ENCODE measurements at places on chromosomes 11 and 22.

DNA sequence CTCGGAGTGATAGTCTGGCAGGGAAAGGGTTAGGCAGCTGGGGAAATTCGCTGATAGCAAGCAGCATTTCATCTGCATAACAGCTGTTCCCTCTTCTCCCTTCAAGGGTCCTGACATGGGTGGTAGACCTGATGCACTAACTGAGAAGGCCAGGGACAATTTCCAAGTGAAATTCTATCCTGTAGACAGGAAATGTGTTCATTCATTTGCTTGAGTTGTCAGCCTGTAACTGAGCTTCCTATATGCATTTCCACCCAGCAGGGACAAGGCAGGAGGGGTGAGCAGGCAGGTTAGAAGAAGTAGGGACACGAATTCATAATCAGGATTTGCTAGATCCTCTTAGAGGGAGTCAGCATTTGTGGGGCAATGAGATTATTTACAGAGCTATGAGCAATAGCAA is 154.3 kb upstream of the NCAM1 start:
- no peak for DNase-seq

- DNase-seq, result no peak
These were observed 454.4 kb downstream of the BRD1 start for GRCh38 chr22:49373289-49373666.

- DNase-seq, result peak; percentile 75
These were observed 31.5 kb downstream of the KIAA0930 start for GRCh38 chr22:45208993-45209838.

- DNase-seq, result peak; percentile 92
These were observed 812 bp downstream of the FADD start for GRCh38 chr11:70203751-70204465.

DNA sequence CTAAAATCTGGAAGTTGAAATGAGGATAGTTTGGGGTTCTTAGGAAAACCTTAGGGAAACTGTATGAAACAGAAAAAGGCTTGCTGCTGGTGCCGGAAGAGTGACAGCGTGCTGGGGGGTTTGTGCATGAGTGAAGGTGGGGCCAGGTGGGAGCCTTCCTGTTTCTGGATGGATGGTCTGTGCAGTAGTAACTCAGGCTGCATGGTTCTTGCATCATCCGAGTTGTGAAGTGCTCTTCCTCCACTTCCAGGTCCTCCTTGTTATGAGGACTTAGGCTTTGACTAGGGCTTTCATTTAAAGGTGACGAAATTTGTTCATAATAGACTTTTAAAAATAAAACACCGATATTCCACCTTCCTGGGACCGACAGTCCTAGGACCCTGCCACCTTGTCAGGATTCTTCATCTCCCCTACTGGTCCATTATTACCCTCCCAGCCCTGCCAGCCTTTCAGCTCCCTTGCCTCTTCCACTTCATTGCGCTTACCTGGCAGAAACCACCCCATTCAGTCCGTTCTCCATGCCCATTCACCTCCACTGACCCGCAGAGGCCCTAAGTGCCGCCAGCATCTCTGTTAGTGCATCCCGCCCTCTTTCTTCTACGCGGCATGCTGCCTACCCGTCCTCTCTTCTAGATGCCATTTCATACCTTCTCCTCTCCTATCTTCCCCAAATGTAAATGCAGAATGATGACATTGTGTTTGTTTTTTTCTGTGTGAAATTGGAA is 47.3 kb downstream of the PPFIA1 start:
- no peak for DNase-seq

- no peak for DNase-seq
These were observed 305.1 kb downstream of the CTTN start for GRCh38 chr11:70703141-70704064.

GRCh38 chr11:76705826-76706225 is 35.3 kb upstream of the LRRC32 start:
- DNase-seq, result no peak

GRCh38 chr22:28252539-28252938 is 333.5 kb upstream of the PITPNB start:
- no peak for DNase-seq

DNA sequence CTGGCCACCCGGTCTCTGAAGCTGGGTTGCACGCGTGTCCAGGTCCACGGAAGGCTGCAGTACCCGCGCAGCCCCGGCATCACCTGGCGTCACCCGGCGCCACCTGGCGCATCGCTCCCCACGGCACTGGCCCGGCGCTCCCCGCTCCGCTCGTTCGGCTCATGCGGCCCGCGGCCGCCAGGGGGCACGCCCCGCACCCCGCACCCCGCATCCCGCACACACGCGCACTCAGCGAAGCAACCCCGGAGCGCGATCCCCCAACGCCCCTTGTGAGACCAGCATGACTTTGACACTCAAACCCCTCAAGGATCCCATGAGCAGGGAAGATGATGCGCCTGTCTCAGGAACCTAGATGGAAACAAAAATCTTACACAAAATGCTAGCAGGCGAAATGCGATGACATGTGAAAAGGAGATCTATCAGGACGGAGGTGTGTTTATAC is 11.9 kb downstream of the B3GNT6 start:
- peak; percentile 78 for DNase-seq
